ENCODE measurements at places on chromosomes 6 and 20.

- DNase-seq = peak; percentile 18
Observed at GRCh38 chr6:7260291-7261031, 52.5 kb downstream of the SSR1 start.

GRCh38 chr20:56795492-56795891 lies 166.4 kb downstream of the TFAP2C start:
- no peak for DNase-seq

- DNase-seq = no peak
Observed at GRCh38 chr20:9180481-9181257, 111.8 kb downstream of the PLCB4 start.

GRCh38 chr6:24205020-24205492 lies 79.0 kb downstream of the NRSN1 start:
- peak; percentile 21 for DNase-seq

DNA sequence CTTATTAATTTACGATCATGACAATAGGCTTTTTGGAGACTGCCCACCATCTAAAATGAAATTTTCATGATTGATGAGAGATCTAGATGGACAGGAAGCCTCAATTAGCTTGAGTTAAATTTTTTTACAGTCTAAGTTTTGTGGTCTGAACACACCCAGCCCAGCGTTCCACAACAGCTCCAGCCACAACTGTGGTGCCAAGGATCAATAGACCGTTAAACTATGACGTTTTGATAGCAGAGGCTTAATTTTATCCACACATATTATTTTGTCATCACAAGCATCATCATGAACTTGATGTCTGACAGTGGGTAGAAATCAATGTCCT lies 5.5 kb upstream of the GABRR1 start:
- no peak for DNase-seq

DNA sequence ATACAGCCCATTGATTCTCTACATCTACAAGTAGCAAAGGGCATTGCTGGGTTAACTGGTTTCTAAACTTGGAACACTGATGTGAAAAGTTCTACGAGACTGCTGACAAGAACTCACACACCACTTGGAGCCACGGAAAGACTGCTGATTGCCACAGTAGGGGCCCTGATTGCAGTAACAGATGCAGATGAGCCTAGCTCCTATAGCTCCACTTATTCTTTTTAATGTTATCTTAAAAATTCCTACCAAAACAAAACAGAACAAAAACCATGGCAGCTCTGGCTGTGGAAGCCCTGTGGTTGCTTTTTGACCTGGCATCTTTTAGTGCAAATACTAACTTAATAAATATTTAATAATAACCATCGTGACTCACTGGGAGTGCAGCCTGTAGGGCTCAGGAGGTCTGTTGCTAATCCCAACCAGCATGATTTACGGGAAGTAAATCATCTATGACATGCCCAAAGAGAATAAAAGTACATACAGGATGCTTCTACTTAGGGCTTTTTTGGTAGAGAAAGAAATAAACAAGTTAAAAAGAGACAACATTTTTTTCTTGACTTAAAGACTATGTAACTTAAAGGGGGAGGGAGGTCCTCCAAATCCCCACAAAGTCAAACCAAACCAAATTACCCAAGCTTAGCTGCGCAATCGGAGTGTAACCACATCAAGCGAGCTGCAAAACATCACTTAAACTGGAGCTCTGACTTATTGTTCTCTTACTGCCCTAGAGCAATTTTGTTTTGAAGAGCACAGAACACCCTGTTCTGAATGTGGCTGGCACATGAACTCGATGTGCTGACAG lies 87.2 kb downstream of the FKBP5 start:
- peak; percentile 30 for DNase-seq

- no peak for DNase-seq
Observed at GRCh38 chr6:141669141-141669540, 463.6 kb upstream of the GJE1 start.

GRCh38 chr6:33320315-33321181 lies 3.0 kb upstream of the ZBTB22 start:
- peak; percentile 44 for DNase-seq

- no peak for DNase-seq
Observed at GRCh38 chr20:47551841-47552240, 50.2 kb downstream of the NCOA3 start.

- no peak for DNase-seq
Observed at GRCh38 chr20:25282034-25282781, 34.3 kb downstream of the PYGB start.

DNA sequence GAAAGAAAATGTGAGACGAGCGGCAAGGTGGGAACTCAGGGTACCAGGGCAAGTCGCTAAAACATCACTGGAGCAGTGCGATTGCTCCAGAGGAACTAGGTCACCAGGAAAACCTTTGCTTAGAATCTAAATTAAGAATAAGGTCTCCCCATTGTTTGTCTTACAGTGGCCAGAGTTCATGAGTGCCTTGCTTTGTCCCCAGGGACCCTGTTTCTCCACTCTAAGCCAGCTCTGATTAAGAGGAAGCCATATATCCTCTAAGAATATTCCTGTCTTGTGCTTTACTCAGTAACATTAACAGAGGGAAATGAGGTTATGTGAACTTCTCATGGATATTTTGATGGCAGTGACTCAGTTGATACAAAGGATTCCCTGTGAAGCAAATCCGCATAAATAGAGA lies 305.8 kb downstream of the CD83 start:
- DNase-seq = no peak

DNA sequence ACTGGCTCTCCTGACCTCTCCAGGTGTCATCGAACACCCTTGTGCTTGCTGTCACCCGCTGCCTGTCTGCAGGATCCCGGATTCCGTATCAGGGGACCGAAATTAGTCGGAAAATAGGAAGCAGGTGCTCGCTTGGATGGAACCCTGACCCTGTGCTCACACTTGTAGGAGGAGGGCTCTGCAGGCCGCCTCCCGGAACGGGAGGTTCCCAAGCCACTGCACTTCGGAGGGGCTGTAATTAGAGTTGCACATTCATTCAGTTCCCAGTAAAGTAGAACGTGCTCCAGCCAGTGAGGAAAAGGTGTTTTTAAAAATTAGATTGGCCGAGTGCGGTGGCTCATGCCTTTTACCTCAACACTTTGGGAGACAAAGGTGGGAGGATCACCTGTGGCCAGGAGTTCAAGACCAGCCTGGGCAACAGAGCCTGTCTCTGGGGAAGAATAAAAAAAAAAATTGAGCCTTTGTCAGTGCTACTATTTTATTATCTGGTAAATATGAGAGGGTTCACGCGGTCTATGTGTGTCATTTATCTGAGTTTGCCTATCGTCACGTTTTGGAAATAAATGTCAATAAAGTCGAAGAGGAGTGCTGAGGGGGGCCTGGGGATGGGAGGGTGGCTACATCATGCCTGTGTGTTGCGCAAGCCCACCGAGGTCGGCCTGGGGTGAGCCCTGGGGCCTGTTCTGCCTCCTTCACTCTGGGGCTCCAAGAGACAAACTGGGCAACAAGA lies 1.5 kb upstream of the GMEB2 start:
- peak; percentile 80 for DNase-seq

GRCh38 chr20:62170536-62170935 lies 12.3 kb upstream of the MTG2 start:
- no peak for DNase-seq

DNA sequence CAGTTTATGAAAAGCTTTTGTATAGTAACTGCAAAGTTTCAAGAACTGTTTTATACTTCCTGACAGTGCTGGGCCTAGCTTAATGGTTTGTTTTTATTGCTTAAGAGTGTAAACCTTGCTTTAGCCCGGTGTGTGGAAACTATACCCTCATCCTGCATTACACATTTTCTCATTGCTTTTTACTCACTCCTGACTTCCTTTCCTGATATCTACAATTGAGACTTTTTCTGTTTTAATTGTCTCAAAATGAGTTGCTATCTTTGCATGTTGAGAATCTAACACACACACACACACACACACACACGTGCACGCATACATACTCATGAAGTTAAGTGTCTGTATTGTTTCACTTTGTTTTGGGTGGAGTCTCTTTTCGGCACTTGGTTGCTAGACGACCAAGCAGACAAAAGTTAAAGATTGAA lies 16.7 kb downstream of the BMP2 start:
- peak; percentile 36 for DNase-seq

GRCh38 chr6:146790561-146791091 lies 191.9 kb downstream of the ADGB start:
- DNase-seq = no peak

- no peak for DNase-seq
Observed at GRCh38 chr6:38982470-38982869, 66.1 kb upstream of the GLP1R start.

- DNase-seq = no peak
Observed at GRCh38 chr20:41776421-41776820, 158.2 kb upstream of the CHD6 start.

GRCh38 chr20:23061734-23062561 lies 12.5 kb upstream of the THBD start:
- no peak for DNase-seq

DNA sequence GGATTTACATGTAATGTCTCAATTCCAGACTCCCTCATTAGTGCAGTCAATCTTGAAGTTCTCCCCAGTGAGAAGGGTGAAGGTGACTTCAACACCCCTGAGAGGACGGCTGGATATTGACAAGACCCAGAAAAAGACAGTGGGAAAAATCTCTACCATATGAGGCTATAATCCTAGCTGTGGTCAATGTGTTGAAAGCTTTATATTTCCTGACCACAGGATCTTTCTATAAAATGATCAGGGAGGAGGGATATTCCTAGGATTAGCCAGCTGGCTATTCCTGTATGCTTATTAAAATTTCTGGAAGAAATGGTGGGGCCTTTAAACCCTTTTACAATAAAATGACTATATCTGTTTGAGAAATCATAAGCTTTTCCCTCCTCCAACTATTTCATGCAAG lies 43.0 kb downstream of the TFAP2B start:
- no peak for DNase-seq

DNA sequence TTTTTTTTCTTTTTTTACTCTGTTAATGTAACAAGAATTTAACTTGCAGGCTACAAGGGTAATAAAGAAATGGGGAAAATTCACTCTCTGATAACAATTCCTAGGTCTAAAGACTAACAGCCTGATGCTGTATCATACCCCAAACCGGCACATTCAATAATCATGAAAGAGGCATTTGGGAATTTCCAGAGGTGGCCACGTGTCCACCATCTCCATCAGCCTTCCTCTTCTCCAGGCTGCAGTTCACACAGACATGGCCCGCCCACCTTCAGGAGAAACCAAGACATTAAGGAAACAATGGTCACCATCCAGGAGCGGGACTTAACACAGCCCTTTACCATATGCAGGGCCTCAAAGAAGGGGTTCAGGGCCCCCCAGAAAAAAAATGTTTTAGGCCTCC lies 44.8 kb downstream of the PDE10A start:
- no peak for DNase-seq

GRCh38 chr6:113871975-113872374 lies 14.8 kb downstream of the MARCKS start:
- no peak for DNase-seq

DNA sequence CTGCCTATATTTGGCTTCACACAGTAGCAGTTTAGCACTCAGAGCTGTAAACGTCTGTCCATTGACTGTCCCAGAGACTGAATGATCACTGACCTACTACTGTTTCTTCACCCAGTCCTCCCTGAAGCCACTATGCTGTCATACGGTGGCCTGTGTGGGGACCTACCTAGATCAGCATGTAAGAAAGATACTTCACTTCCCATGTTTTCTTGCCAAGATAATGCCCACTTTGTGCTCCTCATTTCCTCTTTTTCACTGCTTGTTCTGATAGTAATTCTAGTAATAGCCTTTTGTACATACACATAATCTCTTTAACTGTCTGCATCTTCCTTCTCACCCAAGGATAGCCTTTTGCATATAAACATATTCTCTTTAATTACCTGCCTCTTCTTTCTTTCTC lies 109.9 kb upstream of the TIAM2 start:
- no peak for DNase-seq

DNA sequence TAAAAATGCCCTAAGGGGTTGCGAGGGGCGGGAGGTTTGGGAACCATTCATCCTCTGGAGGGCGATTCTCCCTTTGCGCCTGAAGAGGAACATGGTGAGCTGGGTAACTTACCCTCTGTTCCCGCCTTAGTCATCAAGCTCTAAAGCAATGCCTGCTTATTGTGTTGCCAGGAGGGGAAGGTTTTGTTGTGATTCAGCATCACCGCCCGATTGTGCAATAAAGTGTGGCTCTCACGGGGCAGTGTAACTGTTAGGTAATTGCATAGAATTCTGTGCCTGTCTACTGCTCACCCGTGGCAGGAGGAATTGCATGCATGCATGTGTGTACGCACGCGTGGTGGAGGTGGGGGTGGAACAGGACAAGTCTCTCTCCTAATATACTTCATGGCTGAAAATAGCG lies 95.5 kb upstream of the AGPAT4 start:
- no peak for DNase-seq

GRCh38 chr6:170151804-170152123 lies 139.1 kb downstream of the DLL1 start:
- no peak for DNase-seq

- DNase-seq = no peak
Observed at GRCh38 chr6:165298875-165299274, 10.5 kb downstream of the C6orf118 start.

DNA sequence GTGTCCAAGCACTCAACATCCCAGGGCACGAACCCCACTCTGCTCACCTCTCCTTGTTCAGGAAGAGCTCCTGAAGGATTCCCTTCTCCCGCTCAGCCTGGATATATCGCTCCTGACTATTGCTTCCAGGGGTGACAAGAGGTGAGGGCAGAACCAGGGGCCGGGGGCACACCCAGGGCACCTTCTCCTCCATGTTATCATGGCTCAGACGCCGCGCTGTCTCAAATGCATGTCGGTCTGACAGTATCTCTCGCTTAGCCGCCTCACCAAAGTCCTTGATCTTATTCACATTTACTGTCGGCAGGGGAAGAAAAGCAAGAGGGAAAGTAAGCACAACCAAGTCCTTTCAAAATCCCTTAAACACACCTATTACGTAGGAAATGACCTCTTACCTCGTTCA lies 13.1 kb downstream of the PPP1R10 start:
- no peak for DNase-seq

GRCh38 chr20:48395816-48396546 lies 431.8 kb downstream of the PREX1 start:
- DNase-seq = no peak

GRCh38 chr6:151027936-151028838 lies 162.7 kb downstream of the MTHFD1L start:
- no peak for DNase-seq

- no peak for DNase-seq
Observed at GRCh38 chr20:50948132-50948785, 10.1 kb downstream of the DPM1 start.

Measured in colonic mucosa (tissue), 4 donors.